ENCODE measurements at places on chromosomes 5 and 9. TPM values are rescaled to one million over a fixed set of nuclear protein-coding genes. Genes with fewer than 3 reads are reported as not detected.

GRCh38 chr5:57581222-57581621, 98.6 kb upstream of the ACTBL2 start:
- H3K4me3 ChIP-seq, result no peak overlapping the region

DNA sequence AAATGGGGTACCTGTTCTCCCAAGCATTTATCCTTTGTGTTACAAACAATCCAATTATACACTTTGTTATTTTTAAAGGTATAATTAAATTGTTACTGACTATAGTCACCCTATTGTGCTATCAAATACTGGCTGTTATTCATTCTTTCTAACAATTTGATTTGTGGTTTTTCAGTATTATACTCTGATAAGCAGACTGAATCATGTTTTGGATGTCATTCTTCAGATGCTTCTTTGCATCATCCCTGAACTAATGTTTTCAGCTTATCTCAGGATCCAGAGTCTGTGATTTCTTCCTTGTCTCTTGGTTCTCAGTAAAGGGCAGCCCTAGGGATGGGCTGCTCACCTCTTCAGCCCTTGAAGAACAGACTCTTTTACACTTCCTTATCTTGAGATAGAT, 177.8 kb upstream of the SGCD start:
- no peak overlapping the region for H3K27ac ChIP-seq
- H3K4me3 ChIP-seq, result no peak overlapping the region
- H3K4me1 ChIP-seq, result no peaks in the 10 kb centered on the region
- no peaks in the 10 kb centered on the region for H3K36me3 ChIP-seq
- DNase-seq, result no peak

GRCh38 chr9:126611592-126612325, 2.0 kb upstream of the LMX1B start:
- peaks cover 32% of the 10 kb centered on the region for H3K4me1 ChIP-seq
- H3K27ac ChIP-seq, result no peak overlapping the region
- no peaks in the 10 kb centered on the region for H3K36me3 ChIP-seq
- DNase-seq, result peak; percentile 57
- H3K27me3 ChIP-seq, result peaks cover 19% of the 10 kb centered on the region
- H3K4me3 ChIP-seq, result no peak overlapping the region

GRCh38 chr9:134396258-134396742, 70.0 kb downstream of the RXRA start:
- peak overlapping the region; percentile 98 for H3K27ac ChIP-seq
- H3K27me3 ChIP-seq, result no peaks in the 10 kb centered on the region
- H3K4me3 ChIP-seq, result peak overlapping the region; percentile 37
- H3K36me3 ChIP-seq, result no peaks in the 10 kb centered on the region

DNA sequence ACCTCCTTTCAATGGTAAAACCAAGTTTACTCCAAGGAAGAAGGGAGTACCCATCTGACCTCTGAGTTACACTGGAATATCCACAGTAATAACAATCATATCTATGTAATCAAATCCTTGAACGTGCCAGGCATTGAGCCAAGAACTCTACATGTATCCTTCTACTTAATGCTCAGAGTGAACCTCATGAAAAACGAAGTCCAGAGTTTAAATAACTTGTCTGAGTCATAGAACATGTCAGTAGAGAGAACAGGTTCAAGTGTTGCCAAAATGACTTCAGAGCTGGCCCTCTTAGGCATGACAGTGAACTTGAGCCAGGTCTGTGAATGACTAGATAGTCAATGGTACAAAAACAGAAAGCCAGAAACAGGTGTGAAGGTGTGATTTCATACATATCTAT, 164.1 kb upstream of the ZNF618 start:
- H3K4me1 ChIP-seq, result no peaks in the 10 kb centered on the region
- H3K4me3 ChIP-seq, result no peak overlapping the region
- no peak for DNase-seq
- no peaks in the 10 kb centered on the region for H3K27me3 ChIP-seq
- no peak overlapping the region for H3K27ac ChIP-seq

DNA sequence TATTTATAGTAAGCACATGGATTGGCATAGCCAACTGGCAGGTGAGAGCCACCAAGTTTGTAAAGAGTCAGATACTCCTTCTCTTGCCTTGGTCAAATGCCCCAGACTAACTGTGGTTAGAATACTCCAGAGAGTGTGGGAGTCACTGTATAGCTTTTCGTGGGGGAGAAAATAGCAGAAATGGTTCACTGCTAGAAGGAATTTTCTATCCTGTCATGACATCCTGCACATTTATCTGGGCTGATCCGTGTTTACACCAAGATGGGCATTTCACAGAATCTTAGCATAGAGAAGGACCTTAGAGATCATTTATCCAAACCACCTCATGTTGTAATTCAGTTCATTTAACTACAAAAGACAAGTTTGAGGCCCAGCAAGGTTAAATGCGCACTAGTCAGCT, 460.8 kb downstream of the ENC1 start:
- H3K36me3 ChIP-seq, result no peaks in the 10 kb centered on the region
- H3K4me1 ChIP-seq, result no peaks in the 10 kb centered on the region
- no peak overlapping the region for H3K27ac ChIP-seq
- no peaks in the 10 kb centered on the region for H3K27me3 ChIP-seq

PCDHB12 gene
- not detected for total RNA-seq

ISL1 gene
- total RNA-seq, result not detected

VPS13A gene
- total RNA-seq, result 53.1 TPM

TSSK1B gene
- total RNA-seq, result not detected

DNA sequence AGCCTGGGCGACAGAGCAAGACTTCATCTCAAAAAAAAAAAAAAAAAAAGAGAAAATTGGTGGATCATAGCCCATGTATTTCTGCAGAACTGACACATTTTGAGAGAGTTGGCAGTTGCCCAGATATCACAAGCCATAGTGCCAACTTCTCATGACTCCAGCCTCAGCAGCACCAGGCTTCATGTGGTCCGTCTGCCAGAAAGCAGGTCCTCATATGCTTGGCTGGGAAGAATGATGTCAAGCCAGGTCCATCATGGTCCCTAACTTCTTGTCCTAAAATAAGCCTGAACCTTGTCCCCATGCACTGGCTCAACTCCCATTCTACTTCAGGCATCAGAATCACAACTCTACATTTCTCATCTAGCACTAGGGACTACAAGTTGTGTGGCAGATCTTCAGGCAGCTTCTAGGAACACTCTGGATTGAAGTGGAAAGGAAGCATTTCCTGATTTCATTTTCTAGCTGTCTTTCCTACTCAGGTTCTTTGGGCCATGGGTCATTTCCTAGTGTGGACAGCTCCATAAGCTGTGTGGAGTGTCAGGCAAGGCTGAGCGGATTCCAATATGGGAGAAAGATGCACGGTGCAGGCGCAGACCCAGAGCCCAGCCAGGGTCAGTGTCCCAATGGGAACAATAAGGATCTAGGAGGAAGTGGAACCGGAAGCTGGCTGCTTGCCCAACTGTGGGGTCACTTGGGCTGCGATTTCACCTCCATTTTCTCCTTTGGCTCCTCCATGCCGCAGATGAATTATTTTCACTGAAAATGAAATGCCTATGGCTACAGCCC, 90.1 kb downstream of the LMNB1 start:
- DNase-seq, result no peak
- H3K4me3 ChIP-seq, result no peak overlapping the region
- H3K36me3 ChIP-seq, result peaks cover 2% of the 10 kb centered on the region
- no peak overlapping the region for H3K27ac ChIP-seq
- no peaks in the 10 kb centered on the region for H3K27me3 ChIP-seq

PCDHGA12 gene
- total RNA-seq, result not detected

GRCh38 chr9:117462861-117463260, 48.0 kb upstream of the ASTN2 start:
- DNase-seq, result no peak
- H3K36me3 ChIP-seq, result no peaks in the 10 kb centered on the region
- no peak overlapping the region for H3K27ac ChIP-seq
- H3K4me3 ChIP-seq, result no peak overlapping the region
- no peaks in the 10 kb centered on the region for H3K4me1 ChIP-seq

DNA sequence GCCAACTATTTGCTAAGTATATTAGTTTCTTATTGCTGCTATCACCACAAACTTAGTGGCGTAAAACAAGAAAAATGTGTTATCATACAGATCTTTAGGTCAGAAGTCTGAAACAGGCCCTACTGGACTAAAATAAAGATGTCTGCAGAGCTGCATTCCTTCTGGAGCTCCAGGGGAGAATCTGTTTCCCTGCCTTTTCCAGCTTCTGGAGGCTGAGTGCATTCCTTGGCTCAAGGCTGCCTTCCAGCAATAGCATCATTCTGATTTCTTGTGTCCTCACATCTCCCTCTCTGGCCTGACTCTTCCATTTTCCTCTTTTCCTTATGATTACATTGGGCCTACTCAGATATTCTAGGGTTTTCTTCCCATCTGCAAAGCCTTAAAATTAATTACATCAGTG, 15.9 kb downstream of the MAN2A1 start:
- no peaks in the 10 kb centered on the region for H3K36me3 ChIP-seq
- no peak overlapping the region for H3K27ac ChIP-seq
- no peak overlapping the region for H3K4me3 ChIP-seq

SUSD1 gene
- total RNA-seq, result 9.7 TPM

Data from CD4-positive, CD25-positive, alpha-beta regulatory T cell (primary cell).